ENCODE measurements at places on chromosomes 11 and 22.

DNA sequence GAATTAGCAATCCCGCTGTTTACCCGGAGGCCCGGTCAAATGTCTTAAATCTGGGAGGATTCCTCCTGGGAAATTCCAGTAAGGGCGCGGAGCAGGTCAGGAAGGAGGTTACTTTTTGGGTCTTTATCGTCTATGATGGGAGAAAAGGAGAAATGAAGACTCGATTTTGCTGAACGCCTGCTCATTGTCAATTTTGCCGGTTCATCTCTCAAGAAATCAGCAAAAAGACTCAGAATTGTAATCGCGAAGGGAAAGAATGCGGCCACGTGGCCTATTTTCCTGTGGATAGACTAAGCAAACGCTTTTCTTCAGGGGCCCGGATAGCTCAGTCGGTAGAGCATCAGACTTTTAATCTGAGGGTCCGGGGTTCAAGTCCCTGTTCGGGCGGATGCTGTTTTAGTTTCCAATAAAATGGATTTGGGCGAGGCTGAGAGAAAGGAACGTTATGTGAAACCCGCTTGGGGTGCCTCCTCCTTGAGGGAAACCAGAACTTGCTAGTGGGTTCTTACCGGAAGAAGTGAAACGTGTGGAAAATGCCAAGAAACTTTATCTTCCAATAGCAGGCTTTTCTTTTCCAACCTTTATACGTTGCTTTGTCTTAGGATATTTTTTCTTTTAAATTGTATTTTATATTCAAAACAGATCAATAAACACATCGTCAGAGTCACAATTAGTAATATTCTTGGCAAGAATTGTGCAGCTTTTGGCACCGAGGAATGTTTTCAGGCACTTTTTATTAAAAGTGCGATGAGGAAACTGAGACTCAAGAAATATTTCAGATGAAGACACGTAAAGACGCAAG, 45.0 kb downstream of the OR4D9 start:
- no peak for DNase-seq

DNA sequence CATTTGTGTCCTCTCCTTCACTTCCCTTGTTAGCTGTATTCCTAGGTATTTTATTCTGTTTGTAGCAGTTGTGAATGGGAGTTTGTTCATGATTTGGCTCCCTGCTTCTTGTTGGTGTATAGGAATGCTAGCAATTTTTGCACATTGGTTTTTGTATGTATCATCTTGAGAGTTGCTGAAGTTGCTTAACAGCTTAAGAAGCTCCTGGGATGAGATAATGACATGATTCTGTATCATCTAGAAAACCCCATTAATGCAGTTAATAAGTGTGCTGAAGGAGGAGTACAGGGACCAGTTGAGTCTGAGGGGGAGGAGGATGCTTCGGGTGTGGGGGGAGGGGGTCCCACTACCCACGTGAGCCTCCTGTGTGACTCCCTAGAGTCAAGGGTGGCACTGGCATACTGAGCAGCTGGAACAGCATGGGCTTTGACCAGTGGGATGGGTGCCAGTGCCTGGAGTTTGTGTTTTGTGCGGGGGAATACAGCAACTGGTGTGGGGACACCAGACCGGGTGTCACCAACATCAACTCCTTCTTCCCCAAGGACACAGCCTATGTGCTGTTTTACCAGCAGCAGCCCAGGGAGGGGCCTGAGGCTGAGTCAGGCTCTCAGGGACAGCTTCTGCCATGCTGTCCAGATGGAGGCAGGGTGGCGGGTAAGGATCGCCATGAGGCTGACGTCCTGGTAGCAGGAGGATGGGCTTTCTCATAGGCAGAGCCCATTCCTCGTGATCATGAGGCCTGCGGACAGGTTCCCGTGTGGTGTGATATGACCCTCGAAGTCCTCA, 24.1 kb downstream of the USP35 start:
- DNase-seq: no peak

DNA sequence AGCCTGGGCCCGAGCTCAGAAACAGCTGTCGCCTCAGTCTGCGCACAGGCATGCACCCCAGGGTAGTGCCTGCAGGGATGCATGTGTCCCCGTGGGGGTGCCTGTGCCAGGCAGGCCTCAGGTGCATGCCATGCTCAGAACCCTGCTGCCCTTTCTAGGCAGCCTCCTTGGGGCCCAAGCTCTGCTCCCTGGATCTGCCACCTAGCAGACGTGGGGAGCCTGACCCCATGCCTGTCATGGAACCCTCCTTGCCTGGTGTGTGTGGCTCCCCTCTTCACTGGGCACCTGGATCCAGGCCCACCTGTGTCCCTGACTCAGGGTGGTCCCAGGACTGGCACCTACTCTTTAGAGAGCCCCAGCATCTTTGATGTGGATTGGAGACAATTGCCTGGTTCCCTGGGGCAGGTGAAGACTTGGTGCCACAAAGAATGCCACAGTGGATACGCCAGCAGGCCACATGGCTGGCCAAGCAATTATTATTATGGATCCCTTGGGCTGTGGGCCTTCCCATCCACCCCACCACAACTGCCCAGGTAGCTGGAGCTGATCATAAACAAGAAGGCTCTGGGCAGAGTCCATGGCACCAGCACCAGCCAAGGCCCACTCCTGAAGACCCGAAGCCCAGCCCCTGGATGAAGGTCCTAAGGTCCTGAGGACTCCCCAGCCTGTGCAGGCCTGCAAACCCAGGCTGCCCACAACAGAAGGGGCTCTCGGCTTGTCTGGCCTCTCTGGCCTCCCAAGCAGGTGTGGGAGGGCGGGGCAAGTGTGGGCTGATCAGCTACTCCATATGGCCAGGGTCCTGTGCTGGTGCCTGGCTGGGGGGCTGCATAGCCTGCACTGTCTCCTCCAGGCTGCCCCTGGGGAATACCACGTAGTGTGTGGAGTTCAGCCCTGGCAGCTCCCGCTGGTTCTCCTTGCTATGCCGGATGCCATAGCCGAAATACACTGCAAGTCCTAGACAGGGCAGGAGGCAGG, 3.8 kb downstream of the SLC7A4 start:
- DNase-seq: no peak

GRCh38 chr22:23070418-23071229, at the start of gene GNAZ:
GNAZ (plus strand) TSS chr22:23070519; CDS start chr22:23095696, 25,177 bp downstream.
- DNase-seq: no peak

DNA sequence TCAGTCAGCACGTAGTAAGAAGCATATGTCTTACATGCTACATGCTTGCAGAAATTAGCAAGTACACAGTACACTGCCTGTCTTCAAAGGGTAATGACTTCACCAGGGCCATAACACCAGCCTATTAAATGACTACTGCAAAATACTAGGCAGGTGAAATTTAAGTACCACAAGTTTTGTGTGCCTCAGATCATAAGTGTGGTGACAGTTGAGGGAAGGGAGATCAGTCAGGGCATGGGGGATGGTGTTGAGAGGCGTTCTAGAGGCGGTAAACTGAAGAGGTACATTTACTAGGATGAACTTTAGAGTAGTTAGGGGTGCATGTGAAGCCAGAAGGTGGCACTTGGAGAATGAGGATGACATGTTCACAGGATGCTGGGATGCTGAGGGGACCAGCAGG, 22.0 kb downstream of the AMOTL1 start:
- DNase-seq: no peak

DNA sequence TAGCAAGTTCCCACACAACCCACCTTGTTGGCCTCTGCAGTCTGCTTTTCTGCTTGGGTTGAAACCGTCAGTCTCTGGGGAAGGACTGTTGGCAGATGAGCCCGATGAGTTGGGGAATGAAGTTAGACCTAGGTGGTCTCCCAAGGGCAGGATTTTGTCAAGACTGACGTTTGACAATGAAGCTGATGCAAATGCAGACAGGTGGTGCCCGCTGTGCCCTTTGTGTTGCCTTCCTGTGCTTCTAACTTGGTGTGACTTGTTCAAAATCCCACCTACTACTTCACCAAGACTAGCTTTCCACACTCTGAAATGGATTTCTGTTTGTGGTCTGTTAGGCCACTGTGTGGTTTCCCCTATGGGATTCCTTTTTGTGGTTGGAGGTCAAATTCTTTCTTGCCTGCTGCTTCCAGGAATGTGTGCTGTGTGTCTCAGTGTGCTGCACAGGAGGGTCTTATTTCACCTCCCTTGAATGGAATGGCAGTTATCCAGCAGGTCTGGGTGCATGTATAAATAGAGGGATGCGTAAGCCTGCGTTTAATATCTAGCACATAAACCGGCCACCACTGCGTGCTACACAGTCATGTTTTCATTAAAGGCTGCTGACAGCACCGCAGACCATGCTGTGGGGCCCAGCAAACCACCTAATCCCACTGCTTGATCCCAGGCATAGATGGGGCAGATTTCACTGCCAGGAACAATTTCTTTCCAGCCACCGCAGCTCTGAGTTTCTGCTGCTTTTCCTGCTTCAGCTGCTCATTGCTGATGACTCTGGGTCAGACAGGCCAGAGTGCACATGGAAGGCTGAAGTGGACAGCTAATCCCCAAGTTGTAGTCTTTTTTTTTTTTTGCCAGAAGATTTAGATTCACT, 44.8 kb downstream of the ADAMTS8 start:
- DNase-seq: no peak

DNA sequence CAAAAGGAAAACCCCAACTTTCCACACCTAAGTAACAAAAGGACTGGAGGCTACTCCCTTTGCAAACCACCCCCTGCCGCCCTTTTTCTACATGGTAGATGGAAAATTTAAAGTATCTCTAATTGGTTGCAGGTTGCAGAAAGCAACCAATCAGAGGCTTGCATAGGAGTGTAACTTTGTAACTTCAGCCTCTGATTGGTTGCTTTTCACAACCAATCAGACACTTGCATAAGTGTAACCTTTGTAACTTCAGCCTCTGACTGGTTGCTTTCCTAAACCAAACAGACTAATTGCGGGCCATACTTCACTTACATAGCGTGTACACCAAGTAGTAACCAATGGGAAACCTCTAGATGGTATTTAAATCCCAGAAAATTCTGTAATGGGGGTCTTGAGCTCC, 16.8 kb upstream of the ACER3 start:
- DNase-seq: no peak

DNA sequence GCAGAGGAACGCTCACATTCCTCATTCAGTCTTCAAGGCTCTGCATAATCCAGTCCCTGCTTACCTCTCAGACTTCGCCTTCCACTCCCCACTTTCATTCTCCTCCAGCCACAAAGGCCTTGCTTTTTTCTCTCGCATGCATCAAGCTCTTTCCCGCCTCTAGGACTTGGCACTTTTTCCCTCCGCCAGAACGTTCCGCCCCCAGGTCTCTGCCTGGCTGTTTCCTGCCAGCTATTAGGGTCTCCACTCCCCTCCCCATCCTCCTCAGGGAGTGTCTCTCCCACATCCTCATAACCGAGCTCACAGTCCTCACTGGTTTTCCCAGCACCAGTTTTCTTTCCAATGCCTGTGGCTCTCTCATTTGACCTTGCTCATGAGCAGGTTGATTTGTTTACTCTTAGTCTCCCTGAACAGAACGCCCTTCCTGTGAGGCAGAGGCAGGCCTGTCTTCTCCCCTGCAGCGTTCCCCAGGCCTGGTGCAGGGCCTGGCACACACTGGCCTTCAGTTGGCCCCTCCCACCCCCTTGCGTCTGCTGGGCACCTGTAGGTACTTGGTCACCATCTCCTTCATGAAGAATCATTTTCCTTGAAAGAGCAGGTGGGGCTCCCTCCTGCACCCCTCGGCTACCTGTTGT, 75.2 kb downstream of the RTL6 start:
- no peak for DNase-seq

DNA sequence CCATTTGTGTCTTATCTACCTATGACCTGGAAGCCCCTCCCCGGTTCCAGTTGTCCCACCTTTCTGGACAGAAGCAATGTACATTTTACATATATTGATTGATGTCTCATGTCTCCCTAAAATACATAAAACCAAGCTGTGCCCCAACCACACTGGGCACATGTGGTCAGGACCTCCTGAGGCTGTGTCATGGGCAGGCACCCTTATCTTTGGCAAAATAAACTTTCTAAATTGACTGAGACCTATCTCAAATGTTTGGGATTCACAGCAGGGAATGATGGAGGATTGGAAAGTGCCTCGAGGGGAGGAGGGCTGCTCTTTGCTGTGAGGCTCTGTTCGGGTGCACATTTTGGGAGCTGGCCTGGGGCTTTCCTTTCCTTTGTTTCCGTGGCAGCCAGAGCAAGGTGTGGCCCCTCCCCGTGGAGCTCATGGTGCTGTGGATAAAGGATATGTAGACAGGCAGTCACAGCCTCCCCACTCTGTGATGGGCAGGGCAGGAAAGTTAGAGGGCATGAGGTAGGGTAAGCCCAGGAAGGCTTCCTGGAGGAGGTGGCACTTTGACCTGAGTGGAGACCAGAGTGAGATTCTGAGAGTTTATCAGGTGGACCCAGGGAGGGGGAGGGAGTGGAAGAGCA, 615.6 kb downstream of the TBC1D22A start:
- DNase-seq: no peak

DNA sequence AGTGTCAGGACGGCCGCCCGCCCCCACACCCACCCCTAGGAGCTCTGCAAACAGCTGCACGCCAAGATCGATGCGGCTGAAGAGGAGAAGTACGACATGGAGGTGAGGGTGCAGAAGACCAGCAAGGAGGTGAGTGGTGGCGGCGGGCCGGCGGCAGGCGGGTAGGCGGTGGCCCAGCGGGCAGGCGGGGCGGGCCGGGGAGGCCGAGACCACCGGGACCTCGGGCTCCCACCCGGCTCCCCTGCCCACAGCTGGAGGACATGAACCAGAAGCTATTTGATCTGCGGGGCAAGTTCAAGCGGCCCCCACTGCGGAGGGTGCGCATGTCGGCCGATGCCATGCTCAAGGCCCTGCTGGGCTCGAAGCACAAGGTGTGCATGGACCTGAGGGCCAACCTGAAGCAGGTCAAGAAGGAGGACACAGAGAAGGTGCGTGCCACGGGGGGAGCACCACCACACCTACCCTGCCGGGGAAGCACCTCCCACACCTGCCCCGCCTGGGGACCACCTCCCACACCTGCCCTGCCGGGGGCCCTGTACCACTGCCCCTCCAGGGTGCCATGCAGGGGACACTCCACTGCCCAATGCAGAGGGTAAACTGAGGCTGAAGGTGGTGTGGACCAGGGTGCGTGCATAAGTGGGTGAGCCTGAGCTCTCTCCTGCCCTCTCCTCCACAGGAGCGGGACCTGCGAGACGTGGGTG, 2.1 kb downstream of the TNNI2 start:
- DNase-seq: no peak

GRCh38 chr22:38613588-38613987, 42.6 kb downstream of the FAM227A start:
- DNase-seq: no peak

DNA sequence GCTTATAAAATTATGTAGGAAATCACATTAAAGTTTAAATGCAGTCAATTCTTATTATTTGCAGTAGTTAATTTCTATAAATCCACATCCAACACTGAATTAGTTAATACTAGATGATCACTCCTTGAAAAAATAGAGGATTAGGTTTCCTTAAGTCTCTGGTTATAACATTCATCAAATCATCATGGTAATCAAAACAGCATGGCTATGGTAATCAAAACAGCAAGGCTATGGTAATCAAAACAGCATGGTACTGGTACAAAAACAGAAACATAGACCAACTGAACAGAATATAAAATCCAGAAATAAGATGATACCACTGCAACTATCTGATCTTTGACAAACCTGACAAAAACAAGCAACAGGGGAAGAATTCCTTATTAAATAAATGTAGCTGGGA, 814.6 kb upstream of the CCDC179 start:
- no peak for DNase-seq

GRCh38 chr11:43770173-43770572, 89.6 kb downstream of the HSD17B12 start:
- no peak for DNase-seq

Data from effector CD8-positive, alpha-beta T cell (primary cell).